ENCODE measurements at places on chromosomes 6 and 20.

DNA sequence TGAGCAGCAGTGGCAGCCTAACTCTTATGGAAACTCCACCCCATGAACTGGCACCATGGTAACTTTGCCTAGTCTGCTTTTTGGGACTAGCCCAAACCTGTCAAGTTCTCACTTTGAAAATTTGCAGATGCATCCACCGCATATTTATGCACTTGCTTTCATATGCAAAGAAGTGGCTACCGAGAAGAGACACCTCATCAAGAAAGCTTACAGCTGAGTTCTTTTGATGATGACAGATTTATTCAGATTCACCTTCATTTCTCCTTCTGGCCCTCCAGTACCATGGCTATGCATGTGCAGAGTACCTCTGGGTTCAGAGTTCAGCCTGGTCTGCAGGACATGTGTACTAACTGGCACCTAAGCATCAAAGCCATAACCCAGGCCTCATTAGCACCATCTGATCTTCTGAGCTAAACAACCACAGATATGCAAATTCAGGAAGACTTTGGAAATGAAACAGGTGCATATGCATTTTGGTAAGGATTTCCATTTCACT lies 154.3 kb upstream of the TENT5A start:
- DNase-seq: no peak

DNA sequence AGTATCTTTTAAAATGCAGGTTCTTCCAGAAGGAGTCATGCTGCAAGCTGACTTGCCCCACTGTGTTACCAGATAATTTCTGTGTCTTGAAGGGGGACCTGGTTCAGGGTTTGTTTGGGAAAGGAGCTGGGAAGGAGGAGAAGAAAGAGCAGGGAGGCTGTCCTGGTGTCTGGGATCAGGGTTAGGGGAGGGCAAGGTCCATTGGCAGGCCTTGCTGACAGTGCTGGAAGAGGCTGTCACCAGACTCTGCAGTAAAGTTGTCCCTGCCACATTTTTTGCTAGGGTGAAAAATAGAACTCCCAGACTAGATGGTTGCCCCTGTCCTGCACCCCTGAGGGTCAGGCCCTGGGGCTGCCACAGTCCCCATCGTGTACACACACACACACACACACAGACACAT lies 14.9 kb downstream of the GLP1R start:
- DNase-seq: no peak

- DNase-seq: no peak
Observed at GRCh38 chr6:149921361-149921760, 1.6 kb downstream of the RAET1G start.

- no peak for DNase-seq
Observed at GRCh38 chr6:43124481-43124880, 46.6 kb upstream of the SRF start.

GRCh38 chr6:30716879-30717128 lies 277 bp downstream of the MDC1 start:
- DNase-seq: no peak

DNA sequence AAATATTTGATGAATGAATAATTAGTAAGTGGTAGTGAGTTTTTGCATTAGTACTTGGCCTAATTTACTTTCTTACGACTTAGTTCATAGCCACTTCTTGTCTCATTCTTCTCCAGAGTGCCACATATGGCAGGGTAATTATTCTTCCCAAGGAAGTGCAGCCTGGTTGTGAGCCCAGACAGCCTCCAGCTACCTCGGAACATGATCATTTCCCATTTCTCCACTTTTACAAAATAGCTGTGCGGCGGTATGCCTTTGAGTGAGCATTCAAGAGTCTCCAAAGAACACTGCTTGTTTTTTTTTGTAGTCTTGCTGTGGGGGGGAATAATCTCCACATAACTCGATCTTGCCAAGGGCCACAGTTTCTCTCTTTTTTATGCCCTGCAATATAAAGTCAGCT lies 765.0 kb downstream of the HDGFL1 start:
- DNase-seq: no peak

GRCh38 chr6:33762713-33763112 lies 16.0 kb upstream of the IP6K3 start:
- DNase-seq: no peak

DNA sequence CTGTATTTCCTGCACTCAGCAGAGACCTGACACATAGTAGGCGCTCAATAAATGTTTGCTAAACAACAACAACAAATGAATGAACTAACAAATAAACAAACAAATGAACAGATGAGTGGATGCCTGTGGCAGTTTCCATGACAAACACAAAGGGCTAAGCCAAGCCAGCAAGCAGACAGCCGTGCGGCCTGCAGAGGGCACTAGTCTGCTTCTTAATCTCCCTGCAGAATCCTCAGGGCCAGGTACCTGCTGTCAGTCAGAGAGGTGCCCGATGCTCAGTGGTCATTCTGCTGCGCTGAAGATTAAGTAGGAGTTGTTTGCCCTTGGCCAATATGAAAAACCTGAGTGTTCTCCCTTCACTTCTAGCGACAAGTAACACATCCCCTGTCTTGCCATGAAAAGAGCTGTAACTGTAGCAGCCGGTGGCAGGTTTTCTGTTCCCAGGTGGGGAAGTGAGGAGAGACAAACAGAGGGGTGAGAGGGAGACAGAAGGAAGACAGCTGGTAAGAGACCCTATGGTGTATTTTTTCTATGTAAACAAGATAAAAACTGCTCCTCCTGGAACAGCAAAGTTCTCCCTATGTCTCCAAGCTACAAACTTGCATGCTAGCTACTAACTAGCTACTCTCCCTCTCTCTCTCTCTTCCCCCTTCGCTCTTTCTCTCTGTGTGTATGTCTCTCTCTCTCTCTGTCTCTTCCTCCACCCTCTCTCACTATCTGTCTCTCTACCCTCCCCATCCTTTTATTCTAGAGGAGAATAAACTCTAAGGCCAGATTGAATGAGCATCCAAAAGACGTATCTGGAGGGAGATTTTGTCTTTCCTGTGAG lies at the start of gene MC3R:
TSS of gene MC3R (plus strand) at position 779 of the 829 bp plus-strand sequence. CDS start 112 bp downstream, outside the sequence.
- DNase-seq: peak; percentile 5

DNA sequence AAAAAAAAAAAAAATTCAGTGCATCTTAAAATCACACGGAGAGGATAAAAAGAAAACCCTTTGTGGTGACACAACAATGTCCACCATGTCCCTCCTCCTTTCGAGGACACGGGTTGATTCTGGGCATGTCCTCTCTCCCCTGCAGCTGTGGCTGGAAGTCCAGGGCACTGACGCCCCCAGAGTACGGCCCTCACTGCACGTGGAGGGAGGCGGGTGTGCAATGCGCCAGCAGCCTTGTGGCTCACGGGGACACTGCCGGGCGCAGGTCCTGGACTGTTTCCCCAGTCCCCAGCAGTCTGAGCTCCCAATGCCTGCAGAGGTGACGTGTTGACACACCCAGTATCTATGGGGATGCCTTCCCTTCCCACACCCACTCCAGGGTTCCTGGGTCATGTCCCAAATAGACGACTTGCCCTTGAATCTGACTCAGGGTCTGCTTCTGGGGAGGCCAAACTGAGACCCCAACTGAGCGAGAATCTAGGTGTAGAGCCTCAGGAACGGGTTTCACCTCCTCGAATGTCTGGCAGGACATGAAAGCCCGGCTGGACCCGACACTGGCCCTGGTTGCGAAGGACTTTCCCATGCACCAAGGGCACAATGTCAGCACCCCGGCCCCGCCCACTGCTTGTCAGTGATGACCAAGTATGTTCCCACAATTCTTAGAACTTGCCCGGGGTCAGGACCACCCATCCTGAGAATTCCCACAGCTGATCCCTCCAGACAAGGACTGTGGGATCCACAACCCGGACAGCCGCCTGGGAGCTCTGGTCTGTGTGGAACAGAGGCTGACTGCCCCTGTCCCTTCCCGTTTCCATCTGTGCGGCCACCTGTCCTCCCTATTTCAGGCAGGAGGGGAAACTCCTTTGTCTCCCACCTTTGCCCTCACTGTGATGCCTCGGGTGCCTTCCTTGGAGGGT lies 425.1 kb upstream of the SULF2 start:
- no peak for DNase-seq

DNA sequence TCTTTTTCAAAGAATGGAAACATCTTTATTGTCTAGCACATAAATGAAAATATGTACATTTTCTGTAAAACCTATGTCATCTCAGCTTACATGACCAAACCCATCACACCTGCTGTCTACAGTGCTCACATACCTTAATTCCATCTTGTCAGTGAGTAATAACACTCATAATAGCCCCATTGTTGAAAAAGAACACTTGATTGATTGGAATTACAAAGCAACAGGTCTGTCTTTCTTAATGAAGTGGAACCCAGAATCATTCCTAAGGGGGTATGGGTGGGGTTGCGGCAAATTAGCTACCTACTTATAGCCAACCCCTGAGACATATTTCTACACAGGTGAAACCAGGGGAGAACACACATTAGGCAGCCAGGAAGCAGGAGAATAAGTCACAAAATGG lies 20.2 kb downstream of the ADGRF4 start:
- no peak for DNase-seq

GRCh38 chr6:109008537-109009235 lies 86.0 kb downstream of the SESN1 start:
- DNase-seq: no peak

DNA sequence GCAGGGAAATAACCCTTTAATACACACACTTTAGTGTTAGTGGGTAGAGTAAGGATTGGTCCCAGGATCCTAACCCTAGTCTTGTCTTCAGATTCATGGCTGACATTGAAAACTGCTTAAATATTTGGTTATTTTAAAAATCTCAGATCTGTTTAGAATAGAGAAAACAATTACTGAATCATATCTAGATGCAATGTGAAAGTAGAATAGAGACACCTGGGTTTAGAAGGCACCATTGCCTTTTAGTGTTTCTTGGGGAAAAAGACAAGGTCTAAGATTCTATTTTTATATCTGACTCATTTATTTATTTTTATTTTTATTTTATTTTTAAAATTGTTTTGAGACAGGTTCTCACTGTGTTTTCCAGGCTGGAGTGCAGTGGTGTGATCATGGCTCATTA lies 6.0 kb downstream of the DDX43 start:
- no peak for DNase-seq

GRCh38 chr6:144653885-144654505 lies 368.9 kb downstream of the UTRN start:
- DNase-seq: no peak

GRCh38 chr20:8549192-8549591 lies 417.1 kb downstream of the PLCB1 start:
- DNase-seq: no peak

- DNase-seq: no peak
Observed at GRCh38 chr20:13868331-13868730, 83.5 kb downstream of the NDUFAF5 start.

DNA sequence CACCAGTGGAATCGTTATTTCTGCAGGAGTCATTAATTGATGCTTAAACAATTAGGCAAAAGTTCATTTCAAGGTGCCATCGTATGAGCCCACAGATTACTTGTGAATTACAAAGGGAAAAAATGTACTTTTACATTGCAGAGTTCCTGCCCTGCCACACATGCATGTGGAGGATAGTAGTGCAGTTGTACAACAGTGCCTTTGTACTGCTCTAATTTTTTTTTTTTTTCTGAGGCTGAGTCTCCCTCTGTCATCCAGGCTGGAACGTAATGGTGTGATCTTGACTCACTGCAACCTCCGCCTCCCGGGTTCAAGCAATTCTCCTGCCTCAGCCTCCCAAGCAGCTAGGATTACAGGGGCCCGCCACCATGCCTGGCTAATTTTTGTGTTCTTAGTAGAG lies 26.0 kb upstream of the SYNJ2 start:
- no peak for DNase-seq

GRCh38 chr6:1910621-1911407 lies 301.1 kb downstream of the FOXC1 start:
- DNase-seq: no peak

DNA sequence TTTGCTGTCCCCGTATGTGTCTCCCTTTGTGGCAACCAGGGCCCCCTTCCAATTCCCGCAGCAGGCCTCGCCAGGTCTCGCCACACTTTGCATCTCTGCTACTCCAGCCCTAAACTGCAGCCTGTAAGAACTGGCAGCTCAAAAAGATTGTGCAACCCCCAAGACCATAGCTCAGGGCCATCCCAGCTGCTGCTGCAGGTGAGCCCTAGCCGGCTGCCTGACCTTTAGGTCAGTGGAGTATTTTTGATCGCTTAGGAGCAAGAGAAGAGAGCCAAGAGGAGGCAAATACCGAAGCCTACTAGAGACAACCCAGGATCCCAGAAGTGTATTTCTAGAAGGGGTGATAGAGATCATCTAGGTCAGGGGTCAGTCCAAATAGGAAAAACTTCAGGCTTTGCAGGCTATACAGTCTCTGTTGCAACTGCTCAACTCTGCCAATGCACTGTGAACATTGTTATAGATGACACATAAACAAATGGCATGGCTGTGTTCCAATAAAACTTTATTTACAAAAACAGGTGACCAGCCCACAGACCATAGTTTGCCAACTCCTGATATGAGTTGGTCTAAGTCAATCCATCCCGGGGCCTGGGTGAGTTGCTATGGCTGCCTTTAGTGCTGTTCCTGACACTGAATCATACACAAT lies 138.4 kb downstream of the EYA2 start:
- no peak for DNase-seq

DNA sequence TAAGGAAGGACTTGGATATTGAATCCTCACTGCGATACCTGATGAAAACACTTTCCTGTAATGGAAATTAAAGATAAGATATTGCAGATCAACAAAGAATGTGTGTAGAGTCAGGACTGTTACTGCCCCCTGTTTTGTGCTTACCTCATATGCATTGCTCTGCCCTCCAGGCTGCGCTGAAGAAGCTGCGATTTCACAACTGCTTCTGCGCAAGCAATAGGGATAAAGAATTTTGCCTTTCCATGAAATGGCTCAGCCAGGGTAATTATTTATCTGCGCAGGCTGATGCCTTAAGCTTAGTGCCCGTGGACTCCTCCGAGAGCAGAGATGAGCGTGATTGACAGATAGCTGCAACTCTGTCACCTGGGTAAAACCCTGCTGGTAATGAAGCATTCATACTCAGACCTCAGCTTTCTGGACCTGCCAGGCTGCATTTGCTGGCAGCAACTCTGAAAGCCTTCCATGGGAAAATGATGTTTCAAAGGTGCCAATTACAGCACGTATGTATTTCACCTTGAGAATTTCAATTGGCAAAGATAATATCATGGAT lies 370.6 kb downstream of the SAMD5 start:
- no peak for DNase-seq

GRCh38 chr20:60658681-60659080 lies 593.4 kb upstream of the CDH4 start:
- DNase-seq: no peak

DNA sequence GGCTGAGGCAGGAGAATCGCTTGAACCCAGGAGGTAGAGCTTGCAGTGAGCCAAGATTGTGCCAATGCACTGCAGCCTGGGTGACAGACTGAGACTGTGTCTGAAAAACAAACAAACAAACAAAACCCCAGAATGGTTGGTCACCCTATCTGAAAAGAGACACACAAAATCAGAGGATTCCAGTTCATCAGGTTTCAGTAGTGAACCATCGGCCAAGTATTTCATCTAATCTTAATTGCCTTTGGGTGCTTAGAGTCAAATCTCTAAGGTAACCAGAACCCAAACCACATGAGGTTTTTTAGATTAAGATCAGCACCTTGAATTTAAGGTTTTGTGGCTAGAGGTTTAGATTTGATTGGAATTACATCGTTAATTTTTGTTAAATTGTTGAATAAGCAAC lies 8.3 kb upstream of the ZBTB2 start:
- no peak for DNase-seq

GRCh38 chr20:59784365-59784764 lies 149.1 kb downstream of the SYCP2 start:
- DNase-seq: no peak

Data from stimulated activated CD4-positive, alpha-beta T cell treated with anti-CD3 and anti-CD28 coated beads, TNF-alpha, amount 100 ng/mL, for 4 hours (primary cell).